H1 (cell line): ENCODE measurements at places on chromosomes 16 and 17. TPM values are rescaled to one million over a fixed set of nuclear protein-coding genes. Genes with fewer than 3 reads are reported as not detected.

- no peak for DNase-seq
Measured at GRCh38 chr16:51147776-51148677, 3.0 kb downstream of the SALL1 start.

GRCh38 chr16:25034911-25035310 lies 19.7 kb upstream of the ARHGAP17 start:
- DNase-seq = no peak

GRCh38 chr17:45747911-45748310 lies 36.2 kb upstream of the CRHR1 start:
- DNase-seq = no peak

The CCDC40 gene
- total RNA-seq = 11.5 and 11.6 TPM in 2 replicates
